ENCODE measurements at places on chromosomes 4 and X.

DNA sequence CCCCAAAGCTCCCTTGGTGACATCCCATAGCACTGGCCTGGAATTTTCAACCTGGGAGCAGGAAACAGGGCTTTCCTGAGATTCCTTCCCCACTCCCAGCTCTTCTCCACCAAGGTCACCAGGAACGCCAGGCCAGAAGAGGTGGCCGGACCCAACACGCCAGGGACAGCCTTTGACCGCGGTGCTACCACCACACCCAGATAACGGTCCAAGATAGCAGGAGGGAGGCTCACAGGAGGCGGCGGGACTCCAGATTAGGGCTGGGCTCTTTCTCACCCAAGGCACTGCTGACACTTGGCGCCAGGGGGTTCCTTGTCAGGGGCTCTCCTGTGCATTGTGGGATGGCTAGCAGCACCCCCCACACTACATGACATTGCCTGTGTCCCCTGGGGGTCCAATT, 22.9 kb downstream of the ZFYVE28 start:
- no peak for DNase-seq

DNA sequence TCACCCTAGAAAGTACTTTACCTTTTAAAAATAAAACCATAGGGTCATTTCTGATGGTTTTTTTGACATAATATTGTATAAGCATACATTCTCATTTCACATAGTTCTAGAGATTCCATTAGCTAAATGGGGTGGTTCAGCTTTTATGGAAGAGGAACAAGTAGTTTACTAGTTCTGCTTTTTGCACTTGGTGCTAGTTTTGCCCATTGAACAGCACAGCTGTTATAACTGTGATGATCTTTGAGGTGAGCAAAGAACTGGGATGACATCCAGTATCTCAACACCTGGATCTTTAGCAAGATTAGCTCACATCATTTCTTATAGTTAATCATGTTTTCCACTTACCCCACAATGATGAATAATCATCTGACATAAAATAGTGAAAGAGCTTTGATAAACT, 40.9 kb downstream of the MOB1B start:
- no peak for DNase-seq

GRCh38 chrX:19849464-19850080, 37.8 kb downstream of the SH3KBP1 start:
- no peak for DNase-seq

DNA sequence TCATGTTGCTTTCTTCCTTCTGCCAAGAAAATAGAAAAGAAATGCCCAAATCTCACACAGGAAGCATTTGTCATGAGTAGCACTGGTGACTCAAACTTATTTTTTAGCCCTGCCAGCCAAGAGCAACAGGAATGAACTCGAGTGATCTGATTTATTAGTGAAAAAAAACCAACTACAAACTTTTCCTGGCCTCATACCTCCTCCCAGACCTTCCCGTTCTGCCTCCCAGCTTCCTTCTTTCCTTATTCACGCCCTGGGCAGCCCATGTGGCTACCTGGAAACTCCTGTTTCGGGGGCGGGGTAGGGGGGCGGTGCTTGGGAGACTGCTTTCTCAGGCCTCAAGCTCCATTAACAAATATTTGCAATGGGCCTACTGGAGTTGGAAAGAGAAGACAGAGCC, 178.5 kb downstream of the NHS start:
- no peak for DNase-seq

DNA sequence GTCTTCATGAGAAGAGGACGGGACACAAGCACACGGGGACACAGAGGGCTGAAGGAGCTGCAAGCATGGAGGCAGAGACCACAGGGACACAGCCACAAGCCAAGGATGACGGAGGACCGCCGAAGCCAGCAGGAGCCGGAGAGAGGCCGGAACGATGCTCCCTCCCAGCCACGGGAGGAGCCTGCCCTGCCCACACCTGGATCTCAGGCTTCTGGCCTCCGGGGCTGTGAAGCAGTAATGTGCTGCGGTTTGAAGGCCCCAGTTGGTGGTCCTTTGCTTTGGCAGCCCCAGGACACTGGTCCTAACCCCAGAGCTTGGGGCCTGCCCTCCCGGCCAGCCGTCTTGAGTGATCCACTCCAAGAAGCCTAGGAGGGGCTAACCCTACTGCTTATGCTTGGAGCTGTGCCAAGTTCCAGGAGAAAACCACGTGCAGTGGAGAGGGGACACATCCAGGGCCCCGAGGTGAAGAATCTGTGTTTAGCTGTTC, 85.9 kb downstream of the HMX1 start:
- no peak for DNase-seq

GRCh38 chr4:7987148-7987989, 47.7 kb upstream of the AFAP1 start:
- DNase-seq: peak; percentile 85

DNA sequence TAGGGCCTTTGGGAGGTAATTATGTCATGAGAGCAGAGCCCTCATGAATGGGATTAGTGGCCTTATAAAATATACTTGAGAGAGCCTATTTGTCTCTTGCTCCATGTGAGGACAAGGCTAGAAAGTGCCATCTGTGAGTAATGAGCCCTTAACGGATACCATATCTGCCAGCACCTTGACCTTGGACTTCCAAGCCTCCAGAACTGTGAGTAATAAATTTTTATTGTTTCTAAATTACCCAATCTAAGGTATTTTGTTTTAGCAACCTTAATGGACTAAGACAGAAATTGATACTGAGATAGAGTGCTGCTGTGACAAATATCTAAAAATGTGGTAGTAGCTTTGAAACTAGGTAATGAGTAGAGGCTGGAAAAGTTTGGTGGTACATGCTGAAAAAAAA, 285.0 kb upstream of the DIPK2B start:
- DNase-seq: no peak

DNA sequence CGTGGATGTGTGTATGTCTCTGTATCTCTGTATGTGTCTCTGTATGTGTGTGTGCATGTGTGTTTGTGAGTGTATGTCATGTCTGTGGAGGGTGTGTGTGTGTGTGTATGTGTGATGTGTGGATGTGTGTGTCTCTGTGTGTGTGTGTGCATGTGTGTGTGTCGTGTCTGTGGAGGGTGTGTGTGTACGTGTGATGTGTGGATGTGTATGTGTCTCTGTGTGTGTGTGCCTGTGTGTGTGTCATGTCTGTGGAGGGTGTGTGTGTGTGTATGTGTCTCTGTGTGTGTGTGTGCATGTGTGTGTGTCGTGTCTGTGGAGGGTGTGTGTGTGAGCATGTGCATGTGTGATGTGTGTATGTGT, 51.6 kb upstream of the ADRA2C start:
- no peak for DNase-seq

DNA sequence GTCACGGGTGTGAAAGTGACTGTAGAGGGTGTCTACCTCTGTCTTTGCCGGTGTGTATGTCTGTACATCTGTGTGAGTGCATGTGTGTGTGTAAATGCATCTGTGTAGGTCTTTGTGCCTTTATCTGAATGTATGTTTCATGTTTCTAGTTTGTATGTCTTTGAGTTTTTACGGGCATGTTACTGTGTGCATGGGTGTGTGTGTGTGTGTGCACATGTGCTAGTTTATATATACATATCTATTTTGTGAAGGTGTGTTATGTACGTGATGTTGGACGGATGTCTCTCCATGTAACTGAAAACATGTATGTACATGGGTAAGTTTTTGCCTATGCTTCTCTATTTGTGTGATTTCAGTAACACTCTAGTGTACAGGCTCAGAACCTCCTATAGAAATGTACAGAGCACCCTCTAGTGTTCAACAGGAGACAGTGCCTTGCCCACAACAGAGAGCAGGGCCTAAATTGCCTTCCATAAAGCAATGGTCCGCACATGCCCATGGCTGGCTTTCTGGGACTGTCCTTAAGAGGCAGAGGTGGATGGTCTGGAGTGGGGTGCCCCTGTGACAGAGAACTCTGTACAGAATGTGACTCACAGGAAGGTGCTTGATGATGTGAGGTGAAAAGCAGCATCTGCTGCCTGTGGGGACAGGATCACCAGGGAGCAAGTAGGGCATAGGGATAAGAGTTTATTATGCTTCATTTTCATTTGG, 343.5 kb downstream of the RAPGEF2 start:
- DNase-seq: peak; percentile 19

GRCh38 chr4:102500696-102501446, at the start of gene NFKB1:
TSS of gene NFKB1 (plus strand) at chr4:102501359. CDS start at chr4:102525519, 24,160 bp downstream.
- DNase-seq: peak; percentile 78

DNA sequence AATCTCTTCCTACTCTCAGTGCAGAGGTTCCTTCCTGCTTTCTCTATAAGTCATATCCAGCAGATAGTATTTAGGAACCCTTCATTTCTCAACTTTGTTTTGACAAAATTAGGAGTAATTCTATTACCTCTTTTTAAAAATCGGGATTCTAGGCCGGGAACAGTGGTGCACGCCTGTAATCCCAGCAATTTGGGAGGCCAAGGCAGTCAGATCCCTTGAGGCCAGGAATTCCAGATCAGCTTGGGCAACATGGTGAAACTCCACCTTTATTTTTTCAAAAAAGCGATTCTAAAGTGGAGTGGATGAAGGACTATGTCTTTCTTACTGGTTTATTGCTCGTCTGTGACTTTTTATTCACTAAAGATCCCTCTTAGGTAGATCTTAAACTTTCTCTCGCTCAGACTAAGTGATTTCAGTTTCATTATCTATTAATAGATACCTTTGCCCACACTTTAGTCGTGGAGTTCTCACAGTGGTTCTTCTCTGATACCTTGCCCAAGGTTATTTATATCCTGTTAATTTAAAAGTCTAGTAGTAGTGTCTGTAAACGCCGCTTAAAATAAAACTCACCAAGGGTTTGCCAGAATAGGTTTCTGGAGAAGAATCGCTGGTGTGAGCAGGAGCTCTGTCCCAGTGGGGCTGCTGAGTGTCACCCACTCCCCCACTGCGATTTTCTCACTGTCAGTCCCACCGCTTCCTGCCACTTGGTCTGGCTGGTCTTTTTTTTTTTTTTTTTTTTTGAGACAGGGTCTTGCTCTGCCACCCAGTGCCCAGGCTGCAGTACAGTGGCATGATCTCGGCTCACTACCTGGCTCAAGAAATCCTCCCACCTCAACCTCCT, 27.0 kb upstream of the TMEM131L start:
- DNase-seq: peak; percentile 22

GRCh38 chrX:112247714-112248113, 165.1 kb upstream of the TRPC5 start:
- DNase-seq: no peak

DNA sequence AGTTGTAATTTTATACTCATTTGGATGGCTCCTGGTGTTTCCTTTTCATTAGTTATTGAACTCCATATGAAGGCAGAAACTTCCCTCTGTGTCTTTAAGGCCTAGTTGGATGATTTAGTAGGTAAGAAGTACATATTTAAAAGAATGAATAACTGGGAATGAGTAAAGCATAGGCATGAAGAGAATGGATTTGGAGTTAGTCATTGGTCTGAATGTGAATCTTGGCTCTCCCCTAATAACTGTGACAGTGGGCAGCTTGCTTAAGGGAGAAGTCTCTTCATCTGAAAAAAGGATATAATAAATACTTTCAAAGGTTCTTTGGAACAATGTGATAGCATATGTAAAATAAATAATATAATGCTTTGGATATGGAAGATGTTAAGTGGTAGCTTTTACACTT, 13.2 kb downstream of the SNX25 start:
- no peak for DNase-seq

GRCh38 chr4:113350576-113350975, 301.1 kb downstream of the ANK2 start:
- DNase-seq: no peak

- no peak for DNase-seq
Observed at GRCh38 chr4:108881190-108881589, 118.3 kb upstream of the ETNPPL start.

GRCh38 chrX:151099001-151099400, 77.4 kb upstream of the GPR50 start:
- no peak for DNase-seq

DNA sequence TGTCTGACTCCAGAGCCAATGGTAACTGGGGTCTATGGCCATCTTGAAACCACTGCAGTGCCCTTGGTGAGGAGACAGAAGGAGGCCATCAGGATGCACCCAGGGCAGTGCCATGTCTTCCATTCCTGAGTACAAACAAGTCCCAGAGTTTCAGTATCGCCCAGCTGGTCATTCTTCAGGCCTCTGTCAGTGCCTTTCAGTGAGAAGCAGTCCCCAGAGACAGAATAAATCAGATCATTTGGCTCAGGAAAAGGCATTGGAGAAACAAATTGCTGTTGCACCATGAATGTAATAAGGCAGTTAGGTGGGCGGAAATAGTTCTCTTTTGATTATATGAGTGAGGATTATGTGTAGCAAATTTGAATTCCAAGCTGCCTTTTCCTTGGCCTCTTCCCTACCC, 21.3 kb downstream of the ADGRG4 start:
- DNase-seq: no peak

DNA sequence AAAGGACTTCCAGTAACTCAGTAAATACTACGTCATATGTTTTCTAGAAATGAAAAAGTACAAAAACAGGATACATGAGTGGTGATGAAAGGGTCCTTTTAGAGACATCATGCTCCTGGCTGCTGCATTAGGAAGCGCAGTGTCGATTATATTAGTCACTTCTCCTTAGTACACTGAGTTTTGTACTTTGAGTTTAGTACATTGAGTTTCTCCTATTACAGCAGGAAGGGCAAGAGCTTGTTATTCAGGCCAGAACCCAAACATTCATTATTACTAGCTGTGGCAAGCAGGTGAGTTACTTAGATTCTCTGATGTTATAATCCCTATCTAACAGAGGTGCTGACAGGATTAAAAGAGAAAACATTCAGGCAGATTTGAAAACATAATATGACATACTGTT, 21.3 kb downstream of the RPGR start:
- no peak for DNase-seq

- no peak for DNase-seq
Observed at GRCh38 chr4:48490680-48491513, 845 bp downstream of the ZAR1 start.

DNA sequence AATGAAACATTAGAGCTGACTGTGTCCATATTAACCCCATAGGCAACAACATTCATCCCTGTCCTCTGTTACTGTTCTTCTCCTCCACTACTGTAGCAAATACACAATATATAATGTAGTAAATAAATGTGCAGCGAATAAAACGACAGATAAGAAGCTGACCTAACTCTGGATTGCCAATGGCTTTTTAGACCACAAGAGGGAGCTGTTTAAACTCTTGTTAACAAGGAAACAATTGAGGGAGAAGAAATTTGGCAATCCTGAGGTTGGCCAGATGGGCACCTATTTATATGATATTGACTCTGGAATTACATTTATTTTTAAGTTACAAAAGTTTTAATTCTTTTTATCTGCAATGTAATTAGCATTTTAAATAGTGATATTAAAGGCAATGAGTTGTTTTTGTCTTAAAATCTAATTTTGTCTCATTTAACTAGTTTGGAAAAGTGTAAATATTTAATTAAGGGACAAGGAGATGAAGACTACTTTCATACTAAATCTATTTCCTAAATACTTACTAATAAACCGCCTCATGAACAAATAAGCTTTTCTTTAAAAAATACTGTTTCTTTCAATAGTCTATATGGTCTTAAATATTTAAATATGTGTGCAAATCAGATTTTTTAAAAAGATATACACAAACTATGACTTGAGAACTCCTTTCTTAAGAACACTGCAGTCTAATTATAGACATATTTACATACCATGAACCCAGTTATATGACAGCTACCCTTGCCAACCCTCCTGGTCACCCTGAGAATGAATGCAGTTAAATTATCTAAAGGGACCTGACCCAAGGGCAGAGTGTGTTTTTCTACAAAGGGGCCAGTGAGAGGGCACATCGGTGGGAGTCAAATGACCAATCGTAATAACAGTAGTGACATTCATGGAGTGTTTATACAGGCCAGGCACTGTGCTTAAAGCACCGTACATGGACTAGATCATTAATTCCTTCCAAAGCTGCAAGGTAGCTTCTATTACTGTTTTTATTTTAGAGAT, 52.9 kb upstream of the HPF1 start:
- no peak for DNase-seq

GRCh38 chr4:82638479-82638878, 76.7 kb upstream of the TMEM150C start:
- no peak for DNase-seq

All from stimulated activated CD4-positive, alpha-beta T cell treated with anti-CD3 and anti-CD28 coated beads, Interleukin-2, amount 100 ng/mL, for 24 hours (primary cell).